Heart right ventricle (tissue), 16 donors: ENCODE measurements at places on chromosomes 2 and 18. TPM values are rescaled to one million over a fixed set of nuclear protein-coding genes. Genes with fewer than 3 reads are reported as not detected.

- no peak for DNase-seq
These were observed 115.6 kb downstream of the SMAD7 start for GRCh38 chr18:48835119-48835518.

DNA sequence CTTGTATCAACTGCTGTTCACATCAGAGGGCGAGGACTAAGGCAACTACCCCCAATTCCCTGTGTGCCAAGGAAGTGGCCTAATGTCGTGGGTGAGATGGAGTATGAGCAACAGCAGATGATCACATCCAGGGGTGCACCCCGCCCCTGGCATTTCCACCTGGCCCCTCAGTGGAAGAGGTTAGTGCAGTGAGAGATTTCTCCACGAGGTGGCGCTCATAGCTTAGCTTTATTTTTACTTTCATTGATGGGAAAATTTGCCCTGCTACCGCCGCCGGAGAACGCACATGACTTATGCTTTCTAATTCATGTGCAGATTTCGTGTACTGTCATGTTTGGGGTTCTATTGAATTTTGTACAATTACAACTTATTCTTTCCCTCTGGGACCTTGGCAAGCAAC is 470.6 kb upstream of the MEX3C start:
- DNase-seq = peak; percentile 17

DNA sequence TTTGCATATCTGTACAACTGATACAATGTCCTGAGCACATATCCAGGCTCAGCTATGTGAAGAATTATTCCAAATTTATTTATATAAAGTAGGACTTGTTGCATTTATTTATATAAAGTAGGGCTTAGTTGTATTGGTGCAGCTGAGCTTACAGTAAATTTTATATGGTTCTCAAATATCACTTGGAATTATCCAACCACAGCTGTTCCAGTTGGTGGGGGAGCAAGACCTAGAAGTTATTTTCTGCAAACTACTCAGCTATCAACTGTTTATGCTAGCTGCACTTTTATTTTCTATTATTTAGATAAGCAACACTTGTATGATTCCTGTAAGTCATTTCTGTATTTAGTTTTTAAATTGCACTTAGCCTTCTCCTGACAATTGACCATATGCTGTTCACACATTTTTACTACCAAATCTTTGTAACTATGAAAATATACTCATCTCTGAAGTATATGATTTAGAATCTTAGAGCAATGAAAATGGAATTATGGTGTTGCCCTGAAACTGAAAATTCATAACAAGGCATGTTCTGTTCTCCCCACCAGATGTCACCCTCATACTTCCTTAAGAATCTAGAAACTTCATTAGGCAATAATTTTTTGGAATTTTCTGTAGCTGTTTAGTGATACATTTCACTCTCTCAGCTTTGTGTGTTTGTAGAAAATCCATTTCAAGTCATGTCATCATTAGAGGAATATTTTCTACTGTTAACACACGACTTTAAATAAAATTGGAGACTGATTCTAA is 157.0 kb upstream of the CBLN2 start:
- no peak for DNase-seq

DNA sequence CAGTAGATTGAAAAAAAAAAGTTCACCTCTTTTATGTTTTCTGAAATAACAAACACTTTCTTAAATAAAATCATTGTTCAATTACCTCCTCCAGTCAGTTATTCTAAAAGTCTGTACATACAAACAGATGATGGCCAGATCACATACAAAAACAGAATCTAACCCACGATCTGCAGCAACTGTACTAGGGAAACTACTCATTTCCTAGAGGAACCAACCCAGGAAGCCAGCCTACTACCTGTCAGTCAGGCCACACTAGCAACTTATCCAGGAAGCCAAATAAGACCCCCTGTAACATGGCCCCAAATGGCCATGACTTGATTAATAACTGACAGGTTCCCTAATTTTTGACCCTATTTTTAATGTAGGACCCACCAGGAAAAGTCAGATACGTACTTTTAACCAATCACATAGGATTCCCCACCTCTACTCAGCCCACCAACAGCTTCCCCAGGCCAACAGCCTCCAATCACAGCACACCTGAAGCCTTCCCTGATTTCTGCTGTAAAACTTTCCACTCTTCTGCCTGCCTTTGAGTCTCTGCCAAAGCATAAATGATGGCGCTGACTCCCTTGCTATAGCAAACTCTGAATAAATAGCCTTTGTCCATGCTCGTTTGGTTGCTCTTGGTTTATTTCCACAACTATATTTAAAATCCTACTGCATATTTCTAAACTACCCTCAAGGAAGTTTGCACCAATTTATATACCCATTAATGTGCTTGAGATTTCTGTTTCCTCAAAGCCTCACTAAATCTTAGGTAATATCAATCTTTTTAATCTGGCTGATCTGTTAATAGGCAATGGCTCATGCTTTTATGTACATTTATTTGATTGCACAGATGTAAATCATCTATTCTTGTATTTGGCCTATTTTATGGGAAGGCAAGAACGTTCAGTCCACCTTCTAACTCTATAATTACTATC is 486.4 kb downstream of the FBXO15 start:
- no peak for DNase-seq

GRCh38 chr2:82893190-82893589 is 1565.9 kb downstream of the SUCLG1 start:
- DNase-seq = no peak

- DNase-seq = no peak
These were observed 121.8 kb upstream of the DNAJC10 start for GRCh38 chr2:182594286-182594685.

GRCh38 chr2:160901613-160902012 is 258.6 kb upstream of the TANK start:
- DNase-seq = no peak

DNA sequence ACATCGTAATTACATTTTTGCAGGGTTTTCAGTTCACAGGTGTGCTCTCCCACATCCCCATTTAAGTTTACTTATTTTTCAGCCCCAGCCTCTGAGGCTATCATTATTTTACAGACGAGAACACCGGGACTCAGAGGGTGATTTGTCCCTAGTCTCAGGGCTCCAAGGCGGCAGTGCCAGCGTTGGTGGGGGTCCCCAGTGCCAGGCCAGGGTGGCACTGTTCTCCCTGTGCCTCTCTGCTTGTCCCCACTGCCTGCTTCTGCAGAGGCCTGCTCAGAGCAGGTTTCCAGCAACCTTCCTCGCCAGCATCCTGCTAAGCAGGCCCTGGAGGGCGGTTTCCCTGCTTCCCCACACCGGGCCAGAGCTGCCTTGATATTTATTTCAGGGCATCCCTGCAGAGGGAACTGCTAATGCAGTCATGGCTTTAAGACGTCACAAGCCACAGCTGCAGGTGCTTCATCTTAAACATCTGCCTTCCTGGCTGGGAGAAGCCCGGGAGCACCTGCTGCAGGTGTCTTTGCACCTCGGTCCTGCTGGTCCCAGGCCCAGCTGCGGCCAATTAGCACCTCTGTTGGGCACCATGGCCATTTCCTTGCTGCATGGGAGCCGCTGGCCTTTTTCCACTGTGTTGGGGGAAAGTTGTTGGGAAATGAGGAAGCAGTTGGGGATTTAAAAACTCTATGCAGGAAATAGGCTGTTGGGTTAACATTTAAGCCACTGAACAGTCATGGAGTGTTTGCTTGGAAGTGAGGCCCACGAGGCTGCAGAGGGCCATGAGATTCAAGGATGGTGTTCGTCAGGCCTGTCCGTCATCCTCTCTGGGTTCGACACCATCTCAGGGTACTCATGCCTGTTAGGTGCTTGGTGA is 22.8 kb downstream of the HPCAL1 start:
- DNase-seq = no peak

DNA sequence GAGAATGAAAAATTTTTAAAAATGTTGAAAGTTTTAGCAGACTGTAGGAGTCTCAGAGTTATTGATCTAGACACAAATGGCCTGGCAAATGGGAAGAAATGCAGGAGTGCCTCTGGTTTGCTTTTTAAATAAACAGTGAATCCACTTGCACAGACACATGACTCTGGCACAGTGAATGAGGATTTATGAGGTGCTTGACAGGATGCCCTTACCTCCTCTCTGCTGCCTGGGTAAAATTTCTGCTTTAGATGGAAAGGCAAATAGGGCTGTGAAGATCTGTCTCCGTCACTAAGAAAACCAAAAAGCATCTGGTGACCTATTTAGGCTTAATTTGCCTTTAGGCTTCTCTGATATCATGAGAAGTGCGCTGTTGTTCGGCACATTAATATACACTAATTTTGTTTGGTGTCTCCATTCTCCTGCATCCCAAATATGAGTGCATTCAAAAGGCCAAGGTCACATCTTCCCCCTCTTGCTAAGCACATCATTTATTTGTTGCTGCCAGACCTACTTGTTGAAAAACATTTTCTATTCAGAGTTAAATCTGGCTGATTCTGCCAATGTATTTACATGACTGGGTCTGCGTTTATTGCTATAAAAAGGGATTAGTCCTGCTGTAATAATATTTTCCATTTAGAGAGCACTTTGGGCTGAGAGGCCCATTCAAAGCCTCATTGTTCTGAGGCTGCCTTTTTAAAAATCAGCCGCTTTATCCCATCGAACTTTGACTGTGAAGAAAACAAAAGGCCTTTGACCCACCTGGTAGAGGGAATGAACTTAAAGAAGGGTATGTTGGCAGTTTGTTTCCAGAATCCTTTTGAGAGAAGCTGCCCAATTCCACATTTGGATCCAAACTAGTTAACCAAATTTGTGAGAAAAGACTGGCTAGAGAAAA is 94.9 kb downstream of the RNF152 start:
- no peak for DNase-seq

FNDC4 gene
- 2.3 TPM for polyA plus RNA-seq

NPHP1 gene
- 9.0 TPM for polyA plus RNA-seq

PSMA8 gene
- not detected for polyA plus RNA-seq

TUBA4B gene
- not detected for polyA plus RNA-seq

LYPD1 gene
- polyA plus RNA-seq = 0.64 TPM
